ENCODE measurements at places on chromosomes 1 and 21. TPM values are rescaled to one million over a fixed set of nuclear protein-coding genes. Genes with fewer than 3 reads are reported as not detected.

GRHL3 gene
- total RNA-seq: 0.53 TPM

DNM3 gene
- total RNA-seq: 0.51 TPM

HIVEP3 gene
- total RNA-seq: 3.0 TPM

TCP10L gene
- total RNA-seq: 0.45 TPM

ESRRG gene
- total RNA-seq: not detected

TESK2 gene
- total RNA-seq: 0.33 TPM

OR2L2 gene
- not detected for total RNA-seq

FALEC gene
- 0.39 TPM for total RNA-seq

TDRD10 gene
- not detected for total RNA-seq

TDRD5 gene
- total RNA-seq: not detected

ANKRD34A gene
- total RNA-seq: 0.17 TPM

KCNJ10 gene
- not detected for total RNA-seq

TMEM269 gene
- total RNA-seq: 0.40 TPM

TNFRSF14 gene
- total RNA-seq: 0.22 TPM

OR2T11 gene
- total RNA-seq: not detected

PTGFR gene
- total RNA-seq: not detected

GCSAML gene
- total RNA-seq: not detected

WNT2B gene
- total RNA-seq: 0.24 TPM

UBR4 gene
- 105 TPM for total RNA-seq

STIL gene
- 9.8 TPM for total RNA-seq

DBT gene
- total RNA-seq: 3.2 TPM

PLA2G4A gene
- total RNA-seq: 12.5 TPM

WNT4 gene
- total RNA-seq: 0.41 TPM

SPRR3 gene
- 0.22 TPM for total RNA-seq

KCNK2 gene
- 0.10 TPM for total RNA-seq

RPF1 gene
- 29.0 TPM for total RNA-seq

PCAT6 gene
- 2.5 TPM for total RNA-seq

NBPF10 gene
- 0.55 TPM for total RNA-seq

GBP5 gene
- not detected for total RNA-seq

KNCN gene
- total RNA-seq: not detected

AIRE gene
- total RNA-seq: not detected

KCNE2 gene
- not detected for total RNA-seq

TMPRSS15 gene
- total RNA-seq: not detected

GBP3 gene
- 1.2 TPM for total RNA-seq

COL11A1 gene
- 3.2 TPM for total RNA-seq

SPRR1B gene
- not detected for total RNA-seq

ELAPOR1 gene
- total RNA-seq: 0.61 TPM

LRRC39 gene
- total RNA-seq: not detected

OR14K1 gene
- total RNA-seq: not detected

RXRG gene
- not detected for total RNA-seq

IER5 gene
- total RNA-seq: 38.3 TPM

TMEM51 gene
- 44.7 TPM for total RNA-seq

CADM3 gene
- 0.14 TPM for total RNA-seq

MED8 gene
- 38.1 TPM for total RNA-seq

CD247 gene
- total RNA-seq: not detected

PGLYRP3 gene
- not detected for total RNA-seq

MR1 gene
- total RNA-seq: 6.5 TPM

NEXN gene
- total RNA-seq: 4.6 TPM

ZNF281 gene
- 26.1 TPM for total RNA-seq

FAM72C gene
- total RNA-seq: 5.8 TPM

FLG2 gene
- not detected for total RNA-seq

CFAP45 gene
- total RNA-seq: 0.51 TPM
